Dermis blood vessel endothelial cell (primary cell): ENCODE measurements at places on chromosomes 11 and 22.

- no peak for DNase-seq
Observed at GRCh38 chr11:18769802-18770456, 21.7 kb downstream of the PTPN5 start.

GRCh38 chr22:27238935-27239510, 562.5 kb downstream of the MN1 start:
- peak; percentile 95 for DNase-seq

- DNase-seq = no peak
Observed at GRCh38 chr11:60315871-60316270, 11.2 kb upstream of the MS4A6E start.

- no peak for DNase-seq
Observed at GRCh38 chr11:1295591-1295990, 13.8 kb downstream of the TOLLIP start.

- DNase-seq = no peak
Observed at GRCh38 chr11:130308886-130309285, 5.8 kb downstream of the ZBTB44 start.

DNA sequence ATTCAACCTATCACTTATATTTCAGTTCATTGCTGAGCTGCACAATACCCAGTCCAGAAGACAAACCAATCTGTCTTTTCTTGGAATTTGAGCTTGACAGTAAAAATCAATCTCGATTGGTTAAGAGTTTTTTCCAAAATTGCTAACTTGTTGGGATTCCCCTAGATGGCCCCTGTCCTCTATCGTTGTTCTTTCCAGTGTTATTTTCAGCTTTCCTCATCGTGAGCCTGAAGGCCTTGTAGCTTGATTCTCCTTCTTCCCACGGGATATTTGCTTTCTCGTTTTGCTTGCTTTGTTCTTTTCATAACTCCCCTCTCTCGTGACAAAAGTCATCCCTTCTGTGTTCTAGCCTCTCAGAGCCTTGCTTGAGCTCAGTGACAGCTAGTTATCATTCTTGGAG, 3.1 kb downstream of the OR8B8 start:
- no peak for DNase-seq

GRCh38 chr11:23679981-23680380, 816.9 kb upstream of the LUZP2 start:
- DNase-seq = no peak

- peak; percentile 78 for DNase-seq
Observed at GRCh38 chr22:30038219-30038618, 42.0 kb upstream of the HORMAD2 start.

DNA sequence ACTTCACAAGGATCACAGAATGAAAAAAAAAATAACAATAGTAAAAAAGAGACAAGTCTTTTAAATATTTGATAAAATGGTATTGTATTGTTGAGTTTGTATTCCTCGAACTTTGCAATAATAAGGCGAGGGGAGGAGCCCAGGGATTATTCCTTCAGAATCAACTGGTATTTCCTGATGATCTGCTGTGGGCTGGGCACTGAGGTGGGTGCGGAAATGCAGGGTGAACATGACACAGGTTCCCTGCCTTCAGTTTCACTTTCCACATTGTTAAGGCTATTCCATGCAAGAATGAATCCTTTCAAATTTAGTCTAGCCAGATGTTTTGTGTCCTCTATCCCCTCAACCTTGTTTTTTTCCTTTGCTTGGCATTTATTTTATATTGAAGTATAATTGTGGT, 2.1 kb upstream of the EIF3M start:
- no peak for DNase-seq

- DNase-seq = no peak
Observed at GRCh38 chr22:31305194-31305593, 12.9 kb upstream of the PIK3IP1 start.

- DNase-seq = peak; percentile 88
Observed at GRCh38 chr11:130580372-130580771, 131.9 kb downstream of the ADAMTS15 start.

GRCh38 chr11:125287491-125288210, 123.1 kb downstream of the PKNOX2 start:
- peak; percentile 32 for DNase-seq

GRCh38 chr22:41175546-41175945, 29.6 kb upstream of the L3MBTL2 start:
- DNase-seq = peak; percentile 21

DNA sequence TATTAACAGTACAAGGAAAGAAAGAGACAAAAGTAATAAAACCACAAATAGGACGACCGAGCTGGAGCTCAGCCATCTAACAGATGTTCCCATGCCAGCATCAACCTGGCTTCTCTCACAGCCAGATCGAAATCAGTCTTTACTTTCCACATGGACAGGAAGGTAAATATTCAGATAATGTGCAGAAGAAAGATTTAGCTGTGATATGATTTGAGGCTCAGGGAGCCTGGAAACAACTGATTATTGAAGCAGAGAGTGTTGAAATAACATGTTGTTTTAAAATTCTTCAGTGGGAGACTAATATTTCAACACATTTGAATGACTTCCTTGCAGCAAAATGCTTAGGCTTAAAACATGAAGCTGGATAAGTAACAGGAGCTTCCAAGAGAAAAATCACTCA, 546.8 kb downstream of the ETS1 start:
- peak; percentile 24 for DNase-seq

DNA sequence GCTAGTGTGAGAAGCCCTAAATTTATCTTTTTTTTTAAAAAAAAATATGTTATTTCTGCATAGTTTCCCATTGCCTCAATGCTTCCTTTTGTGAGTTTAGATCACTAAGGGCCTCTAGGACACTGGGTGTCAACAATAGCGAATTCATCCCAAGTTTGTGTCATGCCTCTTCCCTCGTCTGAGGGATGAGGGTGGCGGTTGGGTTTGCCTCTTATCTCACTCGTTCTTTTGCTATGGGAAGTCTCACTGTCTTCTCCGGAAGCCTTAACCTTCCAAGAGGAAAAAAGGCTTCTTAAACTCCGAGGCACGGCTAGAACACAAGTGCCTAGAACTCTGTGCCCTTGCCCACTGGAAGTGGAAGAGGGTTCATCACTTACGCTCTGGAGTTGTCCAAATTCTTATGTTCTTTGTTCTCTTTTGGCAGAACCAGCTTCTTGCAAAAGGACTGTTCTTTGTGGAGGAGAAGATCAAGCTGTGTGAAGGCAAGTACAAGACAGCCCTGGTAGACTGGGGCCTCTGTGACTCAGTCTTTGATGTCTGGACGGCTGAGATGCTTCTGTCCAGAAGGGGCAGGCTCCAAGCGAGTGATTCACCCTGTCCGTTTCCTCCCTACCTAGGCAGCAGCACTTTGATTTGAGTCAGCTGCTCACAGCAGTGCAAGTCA, 78.5 kb downstream of the TRAF6 start:
- peak; percentile 88 for DNase-seq

DNA sequence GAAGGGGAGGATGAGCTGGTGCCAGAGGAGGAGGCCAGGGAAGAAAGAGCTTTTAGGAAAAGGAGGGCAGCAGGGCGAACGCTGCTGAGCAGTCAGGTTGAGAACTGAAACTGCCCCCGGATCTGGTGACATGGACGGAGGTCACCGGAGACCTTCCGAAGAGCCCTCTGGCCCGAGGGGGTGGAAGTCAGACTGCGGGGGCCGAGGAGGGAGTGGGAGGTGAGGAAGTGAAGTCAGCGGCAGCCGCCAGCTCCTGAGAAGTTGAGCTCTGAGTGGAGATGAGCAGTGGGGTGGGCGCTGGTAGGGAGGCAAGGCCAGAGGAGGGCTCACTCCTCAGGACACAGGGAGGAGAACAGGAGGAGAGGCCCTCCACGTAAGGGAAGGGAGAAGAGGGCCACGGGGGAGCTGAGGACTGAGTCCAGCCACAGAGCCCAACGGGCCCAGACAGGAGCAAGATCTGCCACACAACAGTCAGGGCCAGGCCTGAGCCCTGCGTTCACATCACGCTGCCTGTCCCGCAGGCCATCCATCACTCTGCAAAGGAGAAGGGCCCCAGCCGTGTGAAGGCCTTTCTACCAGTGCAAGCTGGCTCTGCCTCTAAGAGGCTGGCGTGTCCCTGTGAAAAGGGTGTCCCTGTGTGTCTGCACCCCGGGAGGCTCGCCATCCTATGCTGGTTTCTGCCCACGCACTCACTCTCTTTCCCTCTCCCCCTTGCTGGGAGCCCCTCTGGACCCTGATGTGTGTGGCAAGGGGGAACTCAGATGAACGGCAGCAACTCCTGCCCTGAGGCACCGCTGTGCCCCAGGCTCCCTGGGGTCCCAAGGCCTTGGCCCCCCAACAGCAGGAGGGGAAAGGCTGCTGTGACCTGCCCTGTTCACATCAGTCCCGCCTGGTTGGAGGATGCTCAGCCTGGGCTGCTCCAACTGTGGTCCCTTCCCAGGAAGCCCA, 19.0 kb upstream of the LRRC32 start:
- DNase-seq = no peak

DNA sequence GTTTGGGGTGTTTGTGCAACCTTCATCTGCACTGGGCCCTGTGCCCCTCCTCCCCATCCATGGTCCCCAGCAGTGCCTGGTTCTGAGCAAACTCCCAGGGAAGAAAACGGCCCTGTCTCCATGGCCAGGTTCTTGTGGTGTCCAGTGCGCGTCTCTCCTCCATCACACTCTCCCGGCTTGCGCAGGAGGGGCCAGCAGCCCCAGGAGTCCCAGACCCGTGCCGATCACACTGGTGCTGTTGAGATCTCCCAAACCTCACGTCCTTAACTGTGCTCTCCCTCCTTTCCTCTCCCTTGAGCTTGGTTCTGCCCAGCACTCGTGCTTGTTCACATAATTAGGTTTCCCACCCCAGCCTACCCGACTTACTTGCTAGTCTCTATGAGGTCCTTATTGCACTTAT, 10.9 kb upstream of the GRK2 start:
- no peak for DNase-seq

GRCh38 chr11:125332821-125333220, 163.2 kb downstream of the FEZ1 start:
- no peak for DNase-seq

DNA sequence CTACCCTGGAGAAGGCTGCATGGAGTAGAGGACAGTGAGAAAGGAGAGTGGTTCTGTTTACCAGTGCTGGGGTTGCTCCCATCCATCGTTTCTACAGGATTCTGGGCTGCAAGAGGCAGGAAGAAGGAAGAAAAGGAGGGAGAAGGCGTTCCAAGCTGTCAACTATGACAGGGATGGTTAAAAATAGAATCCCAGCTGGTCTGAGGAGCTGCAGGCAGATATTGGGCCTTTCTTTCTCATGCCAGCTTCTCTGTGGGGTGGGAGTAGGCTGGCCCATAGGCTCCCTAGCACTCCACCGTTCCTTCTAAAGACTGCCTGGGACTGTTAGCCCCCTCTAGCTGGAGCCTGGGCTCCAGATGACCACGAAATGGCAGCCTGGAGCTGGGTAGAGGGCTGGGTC, 13.6 kb downstream of the CCKBR start:
- no peak for DNase-seq

DNA sequence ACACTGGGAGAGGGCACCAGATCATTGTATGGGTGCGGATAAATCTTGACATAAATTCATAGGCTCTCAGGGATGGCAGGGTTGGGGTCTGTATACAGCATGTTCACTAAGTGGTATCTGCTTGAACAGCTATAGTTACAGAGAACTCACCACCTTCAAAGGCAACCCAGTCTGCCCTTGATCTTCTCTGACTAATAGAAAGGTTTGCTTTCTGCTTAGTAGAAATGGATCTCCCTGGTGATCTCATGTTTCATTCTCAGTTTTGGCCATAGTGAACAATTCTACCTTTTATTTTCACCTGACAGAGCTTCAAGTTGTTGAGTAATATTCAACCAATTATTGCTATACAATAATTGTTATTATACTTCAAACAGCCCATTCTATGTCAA, 32.4 kb downstream of the CNTF start:
- no peak for DNase-seq

DNA sequence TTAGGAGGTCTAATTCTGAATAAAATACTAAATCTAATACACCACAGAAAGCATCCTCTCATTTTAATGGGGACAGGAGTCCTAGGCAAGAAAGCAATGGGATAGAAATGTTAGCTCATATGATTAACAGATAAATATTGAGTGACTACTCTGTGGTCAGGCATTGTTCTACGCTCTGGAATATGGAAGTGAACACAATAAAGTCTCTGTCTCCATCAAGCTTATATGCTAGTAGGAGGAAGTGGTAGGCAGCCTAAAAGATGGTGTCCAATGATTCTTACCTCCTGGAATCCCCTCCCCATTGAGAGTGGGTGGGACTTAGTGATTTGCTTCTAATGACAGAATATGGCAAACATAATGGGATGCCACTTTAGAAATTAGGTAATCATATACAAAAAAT, 160.3 kb upstream of the PDGFD start:
- DNase-seq = no peak

GRCh38 chr22:22753526-22754267, 109.3 kb downstream of the GGTLC2 start:
- peak; percentile 43 for DNase-seq

DNA sequence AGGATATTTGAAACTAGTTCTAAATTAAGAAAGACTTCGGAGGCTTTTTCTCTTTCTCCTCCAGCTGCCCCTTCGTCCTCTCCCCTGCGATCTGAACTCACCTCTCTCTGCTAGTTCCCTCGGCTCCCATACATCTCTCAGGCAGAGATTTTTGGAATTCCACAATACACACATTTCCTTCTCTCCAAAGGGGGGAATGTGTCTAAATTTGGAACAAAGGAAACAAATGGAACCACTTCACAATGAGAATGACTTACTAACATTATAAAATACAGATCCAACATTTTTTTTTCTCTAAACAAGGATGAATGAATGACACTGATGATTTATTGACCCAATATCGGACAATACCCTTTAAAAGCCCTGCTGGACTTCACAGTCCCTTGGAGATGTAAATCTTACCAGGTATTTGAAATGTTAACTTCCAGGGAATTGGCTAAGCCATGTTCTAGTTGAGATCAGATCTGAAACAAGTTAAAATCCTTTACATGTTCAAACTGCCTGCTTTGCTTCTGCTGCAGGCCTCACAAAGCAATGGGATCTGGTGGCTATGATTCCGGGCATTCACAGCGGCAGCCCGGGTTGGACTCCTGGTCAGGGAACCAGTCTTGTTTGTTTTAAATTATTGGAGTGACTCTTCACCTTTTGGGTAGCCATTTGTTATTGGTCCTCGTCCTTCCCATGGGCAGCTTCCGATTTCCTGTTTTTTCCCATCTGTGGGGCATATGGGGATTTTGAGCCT, 20.5 kb upstream of the GSTP1 start:
- peak; percentile 50 for DNase-seq

GRCh38 chr11:26158251-26158650, 173.7 kb upstream of the ANO3 start:
- no peak for DNase-seq

DNA sequence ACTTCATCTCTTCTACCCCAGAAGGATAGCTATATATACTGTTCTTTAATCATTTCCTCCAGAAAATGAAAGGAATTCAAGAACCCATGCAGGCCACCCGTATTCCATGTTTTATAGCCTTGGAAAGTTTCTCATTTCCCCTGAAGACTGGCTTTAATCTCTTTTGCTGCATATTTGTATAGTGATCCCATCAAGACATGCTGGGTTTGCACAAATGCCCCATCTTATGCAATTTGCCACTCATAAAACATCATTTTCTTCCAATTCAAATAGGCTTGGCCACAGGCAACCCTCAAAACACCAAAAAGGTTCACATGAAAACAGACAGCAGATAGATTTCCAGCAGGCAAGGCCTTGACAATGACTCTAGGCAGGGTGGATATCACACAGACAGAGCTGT, 28.3 kb upstream of the APOA1 start:
- no peak for DNase-seq
